ENCODE measurements at places on chromosomes 6 and 20.

- DNase-seq: no peak
These were observed 8.8 kb upstream of the TREML2 start for GRCh38 chr6:41209547-41210320.

GRCh38 chr6:11092668-11093375 lies 812 bp upstream of the SMIM13 start:
- DNase-seq: no peak

DNA sequence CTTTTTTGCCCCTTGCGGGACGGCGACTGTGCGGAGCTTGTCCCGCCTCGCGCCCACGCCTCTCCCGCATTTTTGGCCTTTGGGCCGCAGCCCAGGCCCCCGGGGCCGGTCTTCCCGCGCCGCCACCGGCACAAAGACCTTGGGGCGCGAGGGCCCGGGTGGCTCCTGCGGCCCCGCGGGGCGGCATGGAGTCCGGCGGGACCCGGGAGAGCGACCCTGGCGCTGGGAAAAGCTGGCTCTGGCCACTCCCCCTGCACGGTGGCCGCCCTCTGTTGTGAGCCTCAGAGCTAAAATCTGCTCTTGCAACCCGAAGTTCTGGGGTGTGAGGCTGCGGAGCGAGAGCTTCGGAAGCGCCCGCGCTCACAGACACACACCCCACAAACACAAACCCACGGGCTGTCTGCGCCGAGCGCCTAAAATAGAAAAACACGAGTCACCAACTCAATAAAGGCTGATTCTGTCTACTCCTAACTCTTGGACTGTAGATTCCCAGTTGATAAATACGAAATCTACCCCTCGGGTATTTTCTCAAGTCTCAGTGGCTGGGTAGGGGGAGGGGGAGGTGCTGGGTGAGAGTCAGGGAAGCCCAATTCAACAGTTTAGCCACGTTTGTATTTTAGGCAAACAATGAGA lies 496 bp upstream of the BEND3 start:
- peak; percentile 38 for DNase-seq

DNA sequence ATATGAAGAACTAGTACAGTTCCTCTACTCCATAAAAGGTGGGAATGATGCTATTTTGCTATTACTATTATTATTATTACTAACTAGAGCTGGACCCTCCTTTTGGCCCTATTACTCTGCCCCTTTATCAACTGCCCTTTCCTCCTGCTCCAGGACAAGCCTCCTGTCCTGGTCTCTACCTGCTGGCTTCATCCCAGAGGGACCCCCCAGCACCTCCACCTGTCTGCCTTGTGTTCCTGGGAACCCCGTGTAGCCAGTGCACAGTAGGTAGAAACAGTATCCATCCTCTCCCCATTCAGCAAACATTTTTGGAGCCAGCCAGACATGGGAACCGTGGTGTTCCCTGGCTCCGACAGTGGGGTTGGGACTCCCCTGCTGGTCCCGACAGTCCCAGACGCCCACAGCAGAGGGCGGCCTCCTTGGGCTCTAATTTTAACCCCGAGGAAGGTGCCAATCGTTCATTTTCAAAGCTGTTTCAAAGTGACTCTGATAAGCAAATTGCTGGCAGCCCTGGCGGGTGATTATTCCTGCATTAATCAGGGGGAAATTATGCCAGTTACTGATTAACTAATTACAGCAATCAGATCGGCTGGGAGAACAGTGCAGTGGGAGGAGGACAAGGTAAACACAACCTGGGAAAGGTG lies 44.2 kb upstream of the MDGA1 start:
- peak; percentile 24 for DNase-seq

GRCh38 chr6:98843271-98844243 lies 9.2 kb downstream of the POU3F2 start:
- DNase-seq: no peak

- no peak for DNase-seq
These were observed 92.9 kb downstream of the VEGFA start for GRCh38 chr6:43862925-43863324.

DNA sequence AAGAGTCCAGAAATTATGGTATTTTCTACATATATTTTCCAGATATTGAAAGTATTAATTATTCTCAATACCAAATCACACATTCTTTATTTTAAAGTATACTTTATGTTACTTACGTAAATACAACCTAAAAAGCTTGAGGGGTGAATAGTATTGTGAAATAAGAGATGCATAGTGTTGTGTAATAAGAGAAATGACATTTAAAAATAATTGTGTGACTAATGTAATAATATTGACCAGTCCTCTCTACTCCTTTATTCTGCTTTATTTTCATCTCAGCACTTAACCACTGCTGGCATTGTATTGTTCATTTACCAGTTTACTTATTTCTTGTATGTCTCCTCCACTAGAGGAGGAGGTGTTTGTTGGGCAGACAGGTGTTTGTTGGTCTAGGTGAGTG lies 135.6 kb downstream of the EYA4 start:
- DNase-seq: no peak

- DNase-seq: no peak
These were observed 2.6 kb downstream of the RPS10 start for GRCh38 chr6:34423254-34423653.
